T-cell (primary cell): ENCODE measurements at places on chromosomes 12 and 14.
A peak's percentile ranks its signal among the peaks of the same experiment; 100 is the strongest.

DNA sequence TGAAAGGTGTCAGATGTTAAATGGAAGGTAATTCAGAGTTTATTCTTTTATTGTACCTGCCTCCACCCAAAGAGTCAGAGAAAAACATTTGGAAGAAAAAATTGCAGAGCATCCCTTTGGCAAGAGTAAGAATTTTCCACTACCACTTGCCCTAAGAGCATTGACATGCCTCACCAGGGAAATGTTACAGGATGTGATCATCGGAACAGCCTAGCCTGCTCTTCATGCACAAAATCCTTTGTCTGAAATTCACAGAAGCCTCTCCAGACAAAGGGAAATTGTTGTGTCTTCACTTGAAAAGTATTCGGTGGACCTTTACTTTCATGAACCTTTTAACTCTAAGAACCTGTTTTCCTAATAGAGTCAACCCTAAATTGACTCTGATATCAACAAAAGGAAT lies 36.9 kb downstream of the ATP2A2 start:
- DNase-seq = no peak
- H3K4me1 ChIP-seq = peaks cover 9% of the 10 kb centered on the region
- no peak overlapping the region for H3K27ac ChIP-seq
- peaks cover 4% of the 10 kb centered on the region for H3K36me3 ChIP-seq

DNA sequence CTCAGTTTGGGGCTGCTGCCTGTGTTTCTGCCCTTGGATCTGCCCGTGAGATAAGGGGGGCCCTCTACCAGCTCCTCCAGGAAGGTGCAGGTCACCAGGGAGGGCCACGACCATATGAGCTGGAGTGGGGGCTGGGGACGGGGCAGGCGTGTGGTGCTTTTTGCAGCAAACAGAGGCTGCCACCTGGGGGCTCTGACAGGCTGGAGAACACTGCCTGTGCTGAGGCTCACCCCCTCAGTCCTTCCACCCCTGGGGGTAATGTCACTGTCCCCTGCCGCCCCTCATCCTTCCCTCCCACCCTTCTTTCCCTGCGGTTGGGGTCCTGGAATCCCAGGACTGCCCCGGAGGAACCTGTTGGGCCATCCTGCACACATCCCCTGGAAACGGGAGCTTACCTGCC lies 3.2 kb downstream of the PLD4 start:
- no peaks in the 10 kb centered on the region for H3K4me1 ChIP-seq
- H3K27me3 ChIP-seq = no peaks in the 10 kb centered on the region
- no peak overlapping the region for H3K4me3 ChIP-seq
- no peaks in the 10 kb centered on the region for H3K36me3 ChIP-seq
- H3K27ac ChIP-seq = no peak overlapping the region
- DNase-seq = no peak

DNA sequence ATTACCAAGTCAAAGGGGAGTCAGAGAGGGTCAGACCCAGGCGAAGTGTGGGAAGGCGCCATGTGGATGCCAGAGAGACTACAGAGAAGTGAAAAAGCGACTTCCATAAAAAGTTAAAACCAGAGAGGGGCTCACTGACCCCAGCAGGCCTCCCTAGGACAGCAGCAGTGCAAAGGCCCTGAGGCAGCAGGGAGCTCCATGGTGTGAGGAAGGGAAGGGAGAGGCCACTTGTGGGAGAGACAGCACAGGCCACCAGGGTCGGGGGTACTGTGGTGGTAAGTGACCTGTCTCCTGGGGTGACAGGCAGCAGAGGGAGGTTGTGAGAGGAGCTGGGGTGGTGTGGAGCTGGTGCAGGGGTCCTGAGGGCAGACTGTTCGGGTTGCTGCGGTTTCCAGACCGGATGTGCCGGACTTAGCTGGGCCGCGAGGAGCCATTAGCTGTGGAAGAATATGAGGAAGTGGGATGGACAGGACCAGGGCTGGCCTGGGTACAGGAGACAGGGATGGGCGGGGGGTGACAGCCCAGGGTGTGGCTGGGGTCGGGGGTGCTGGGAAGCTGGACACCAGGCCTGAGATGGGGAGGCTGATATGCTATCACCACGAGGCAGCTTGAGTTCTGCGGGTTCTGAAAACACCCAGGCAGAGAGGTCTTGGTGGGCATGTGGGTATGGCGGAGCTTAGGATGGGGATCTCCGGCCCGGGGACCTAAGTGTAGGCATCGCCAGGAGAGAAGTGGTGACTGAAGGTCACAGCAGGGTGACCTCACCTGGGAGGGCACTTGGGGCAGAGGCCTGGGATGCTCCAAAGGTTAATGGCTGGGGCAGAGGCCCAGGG lies 22.7 kb downstream of the SETD1B start:
- no peaks in the 10 kb centered on the region for H3K4me1 ChIP-seq
- H3K36me3 ChIP-seq = peaks cover 86% of the 10 kb centered on the region
- H3K4me3 ChIP-seq = no peak overlapping the region

- no peak overlapping the region for H3K27ac ChIP-seq
- H3K4me1 ChIP-seq = no peaks in the 10 kb centered on the region
- no peaks in the 10 kb centered on the region for H3K27me3 ChIP-seq
- no peaks in the 10 kb centered on the region for H3K36me3 ChIP-seq
- no peak overlapping the region for H3K4me3 ChIP-seq
Measured at GRCh38 chr12:84637926-84638325, 274.7 kb downstream of the SLC6A15 start.

GRCh38 chr12:92185052-92185451 lies 39.4 kb upstream of the BTG1 start:
- H3K4me3 ChIP-seq = no peak overlapping the region
- H3K27me3 ChIP-seq = no peaks in the 10 kb centered on the region
- peaks cover 32% of the 10 kb centered on the region for H3K4me1 ChIP-seq
- H3K27ac ChIP-seq = peak overlapping the region; percentile 50
- peak; percentile 13 for DNase-seq
- H3K36me3 ChIP-seq = no peaks in the 10 kb centered on the region

DNA sequence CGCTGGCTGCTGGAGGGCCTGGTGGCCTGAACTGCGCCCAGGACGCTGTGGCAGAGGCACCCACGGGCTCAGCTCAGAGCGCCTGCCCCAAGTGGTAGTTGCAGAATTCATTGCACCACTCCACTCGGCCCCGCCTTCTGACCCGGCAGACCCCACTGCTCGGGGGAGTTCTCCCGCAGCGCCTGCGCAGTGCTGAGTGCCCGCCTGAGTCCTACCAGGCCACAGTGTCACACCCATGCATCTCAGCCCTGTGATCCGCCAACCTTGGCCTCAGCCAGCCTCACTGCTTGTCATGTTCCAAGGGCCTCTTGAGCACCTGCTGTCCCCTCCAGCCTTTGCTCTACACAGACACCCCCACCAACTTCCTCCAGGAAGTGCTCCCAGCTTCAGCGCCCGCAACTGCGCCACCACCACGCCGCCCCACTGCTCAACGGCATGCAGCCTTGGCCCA lies 12.2 kb downstream of the DEGS2 start:
- peak overlapping the region; percentile 34 for H3K27ac ChIP-seq
- peak; percentile 69 for DNase-seq
- no peak overlapping the region for H3K4me3 ChIP-seq
- peaks cover 11% of the 10 kb centered on the region for H3K36me3 ChIP-seq
- H3K4me1 ChIP-seq = peaks cover 60% of the 10 kb centered on the region
